Ovary (tissue), 10 donors: ENCODE measurements at places on chromosomes 1 and 21.
A peak's percentile ranks its signal among the peaks of the same experiment; 100 is the strongest.

DNA sequence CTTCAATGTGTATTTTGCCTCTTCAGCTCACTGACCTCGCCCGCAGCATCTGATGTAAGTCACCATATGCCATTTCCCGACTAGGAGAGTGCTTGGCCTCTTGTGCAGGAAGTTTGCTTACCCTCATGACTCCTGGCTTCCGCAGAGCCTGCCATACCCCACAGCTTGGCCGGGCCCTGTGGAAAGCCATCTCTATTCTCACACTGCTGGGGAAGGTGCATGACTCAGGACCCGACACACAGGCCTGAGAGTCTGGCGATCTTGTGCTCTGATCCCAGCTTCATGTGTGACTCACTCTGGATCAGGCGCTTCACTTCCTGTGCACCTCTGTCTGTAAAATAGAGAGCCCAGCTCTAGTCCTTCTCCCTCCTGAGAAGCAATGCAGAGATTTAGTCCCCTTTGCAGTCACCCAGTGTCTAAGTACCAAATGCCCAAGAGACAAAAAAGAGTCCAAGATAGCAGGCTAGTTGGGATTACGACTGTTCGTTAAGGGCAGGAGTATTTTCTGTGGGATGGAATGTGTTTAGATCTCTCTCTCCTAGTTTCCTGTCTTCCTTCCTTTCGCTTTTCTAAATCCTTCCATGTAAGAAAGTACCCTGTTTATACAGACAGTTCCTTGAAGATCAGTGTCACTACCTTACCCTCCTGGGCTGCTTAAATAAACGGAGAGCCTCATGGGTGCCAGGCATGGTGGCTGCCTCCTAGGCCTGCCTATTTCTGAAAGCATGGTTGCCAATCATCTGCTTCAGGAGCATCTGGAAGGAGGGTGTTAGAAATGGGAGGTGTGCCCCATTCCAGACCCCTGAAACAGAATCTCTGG is 62.8 kb upstream of the KIF26B start:
- DNase-seq: peak; percentile 41
- no peaks in the 10 kb centered on the region for H3K27me3 ChIP-seq
- no peaks in the 10 kb centered on the region for H3K36me3 ChIP-seq
- no peak overlapping the region for H3K4me3 ChIP-seq
- peaks cover 4% of the 10 kb centered on the region for H3K4me1 ChIP-seq
- no peak overlapping the region for H3K27ac ChIP-seq

DNA sequence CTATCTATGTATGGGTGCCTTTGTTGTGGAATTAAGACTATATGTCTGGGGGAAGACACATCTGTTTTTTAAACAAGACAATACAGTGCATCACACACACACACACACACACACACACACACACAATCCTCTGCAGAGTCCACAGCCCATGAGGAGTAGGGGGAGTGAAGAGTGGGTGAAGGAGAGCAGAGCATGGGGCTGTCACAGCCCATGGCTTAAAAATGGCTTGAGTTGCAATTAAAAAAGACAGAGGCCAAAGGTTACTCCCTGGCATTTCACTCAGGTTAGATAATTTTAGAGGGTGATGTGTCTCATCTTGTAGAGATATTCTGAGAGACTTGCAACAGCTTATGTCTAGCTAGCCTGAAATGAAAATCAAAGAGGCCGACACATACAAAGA is 176.5 kb upstream of the PLXNA2 start:
- no peak overlapping the region for H3K4me3 ChIP-seq
- DNase-seq: no peak
- no peak overlapping the region for H3K27ac ChIP-seq
- H3K27me3 ChIP-seq: no peaks in the 10 kb centered on the region
- no peaks in the 10 kb centered on the region for H3K4me1 ChIP-seq

GRCh38 chr1:244089561-244089960 is 38.5 kb downstream of the ZBTB18 start:
- no peaks in the 10 kb centered on the region for H3K36me3 ChIP-seq
- no peaks in the 10 kb centered on the region for H3K4me1 ChIP-seq
- no peak for DNase-seq
- no peak overlapping the region for H3K27ac ChIP-seq
- no peaks in the 10 kb centered on the region for H3K27me3 ChIP-seq

GRCh38 chr1:226223157-226223785 is at the start of gene MIXL1:
Gene MIXL1 (plus strand): TSS chr1:226223664. CDS start chr1:226223682, 18 bp downstream.
- no peaks in the 10 kb centered on the region for H3K36me3 ChIP-seq
- no peak within 1 kb of the TSS for H3K27ac ChIP-seq
- H3K4me1 ChIP-seq: peaks cover 1% of the 10 kb centered on the region
- H3K4me3 ChIP-seq: peak within 1 kb of the TSS; percentile 20
- DNase-seq: no peak
- no peaks in the 10 kb centered on the region for H3K27me3 ChIP-seq

- no peak overlapping the region for H3K4me3 ChIP-seq
- H3K27me3 ChIP-seq: no peaks in the 10 kb centered on the region
- peak; percentile 70 for DNase-seq
- peaks cover 2% of the 10 kb centered on the region for H3K4me1 ChIP-seq
These were observed 76.4 kb downstream of the FHAD1 start for GRCh38 chr1:15323351-15323988.

DNA sequence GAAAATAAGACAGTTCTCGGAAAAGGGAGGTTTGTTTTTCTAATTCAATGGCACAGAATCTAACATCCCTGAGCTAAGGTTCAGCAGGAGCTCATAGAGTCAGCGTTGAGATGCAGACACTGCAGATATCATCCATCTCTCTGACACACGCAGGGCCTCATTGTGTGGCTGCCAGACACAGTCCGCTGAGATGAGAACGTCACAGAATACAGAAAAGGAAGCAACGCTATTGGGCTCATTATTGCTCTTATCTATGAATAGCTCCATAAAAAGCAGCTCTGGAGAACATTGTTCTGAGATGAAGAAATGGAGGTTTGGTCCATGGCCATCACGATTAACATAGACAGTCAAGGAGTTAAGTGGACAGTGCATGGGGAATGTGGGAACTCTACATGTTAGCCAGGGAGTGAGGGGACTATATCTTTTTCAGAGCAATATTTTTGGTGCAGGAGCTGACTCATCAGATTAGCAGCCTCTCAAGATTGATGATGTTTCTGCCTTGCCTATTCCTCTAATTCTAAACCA is 771.6 kb upstream of the CXADR start:
- H3K4me1 ChIP-seq: peaks cover 7% of the 10 kb centered on the region
- H3K36me3 ChIP-seq: no peaks in the 10 kb centered on the region
- no peaks in the 10 kb centered on the region for H3K27me3 ChIP-seq
- peak overlapping the region; percentile 64 for H3K27ac ChIP-seq

DNA sequence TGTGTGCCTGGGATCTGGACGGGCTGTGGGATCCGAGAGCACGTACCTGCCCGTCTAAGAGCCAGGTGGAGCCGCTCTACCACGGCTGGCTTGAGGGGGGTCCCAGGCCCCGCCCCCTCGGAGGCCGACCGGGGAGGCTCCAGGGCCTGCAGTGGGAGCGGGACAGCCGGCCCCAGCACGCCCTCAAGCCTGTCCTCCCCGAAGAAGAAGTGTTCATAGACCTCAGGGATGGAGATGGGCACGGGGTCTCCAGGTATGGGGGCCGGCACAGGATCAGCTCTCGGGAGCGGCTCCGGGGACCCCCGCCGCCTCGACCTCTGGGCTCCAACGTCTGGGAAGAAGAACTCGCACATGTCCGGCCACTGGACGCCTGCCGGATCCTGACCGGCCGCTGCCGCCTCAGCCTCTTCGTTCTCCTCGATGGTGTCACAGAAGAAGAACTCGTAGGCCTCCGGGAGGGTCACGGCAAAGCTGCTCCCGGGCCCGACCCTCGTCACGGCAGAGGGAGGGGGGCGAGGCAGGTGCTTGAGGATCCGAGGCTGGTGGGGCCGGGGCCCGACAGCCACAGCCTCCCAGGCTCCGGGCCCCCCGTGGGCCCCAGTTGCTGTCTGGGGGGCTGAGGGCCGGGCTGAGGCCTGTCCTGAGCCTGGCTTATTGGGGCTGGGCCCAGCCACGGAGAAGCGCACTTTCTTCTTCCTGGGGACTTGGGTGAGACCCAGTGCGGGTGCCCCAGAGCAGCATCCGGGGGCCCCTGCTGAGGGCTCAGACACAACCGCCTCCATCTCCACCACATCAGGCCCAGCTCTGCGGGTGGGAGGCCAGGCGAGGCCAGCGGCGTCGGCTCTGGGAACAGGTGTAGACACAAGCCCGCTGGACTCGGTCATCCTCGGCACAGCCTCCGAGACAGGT is 2.8 kb downstream of the PERM1 start:
- H3K36me3 ChIP-seq: no peaks in the 10 kb centered on the region
- H3K4me3 ChIP-seq: no peak overlapping the region
- no peaks in the 10 kb centered on the region for H3K27me3 ChIP-seq
- peak; percentile 15 for DNase-seq

DNA sequence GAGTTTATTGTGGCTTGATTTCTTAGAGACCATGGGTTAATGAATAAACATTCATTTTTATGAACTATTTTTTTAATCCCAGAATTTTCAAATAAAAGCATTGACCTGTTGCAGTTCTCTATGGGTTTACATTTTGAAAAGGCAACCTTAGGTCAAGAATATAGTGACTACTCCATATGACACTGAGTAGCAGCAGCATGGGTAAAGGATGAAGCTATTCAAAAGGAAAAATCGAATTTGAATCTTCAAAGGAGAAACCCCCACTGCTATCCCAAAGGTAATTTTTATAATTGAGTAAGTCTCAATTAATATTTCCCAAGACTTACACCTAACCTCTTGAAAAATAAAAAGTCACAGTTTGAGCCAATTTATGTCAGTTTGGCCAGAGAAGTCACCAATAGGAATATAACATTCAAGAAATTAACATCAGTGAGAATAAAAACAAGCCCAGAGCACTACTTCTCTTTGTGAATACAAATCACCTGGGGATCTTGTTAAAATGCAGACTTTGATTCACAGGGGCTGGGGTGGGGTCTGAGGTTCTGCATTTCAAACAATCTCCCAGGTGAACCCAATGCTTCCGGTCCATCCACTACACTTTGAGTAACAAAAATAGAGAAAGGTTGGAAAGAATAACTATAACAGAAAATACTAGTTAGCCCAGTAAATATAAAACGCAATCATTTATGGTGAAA is 39.8 kb downstream of the USP1 start:
- no peaks in the 10 kb centered on the region for H3K4me1 ChIP-seq
- DNase-seq: no peak
- no peak overlapping the region for H3K27ac ChIP-seq
- no peak overlapping the region for H3K4me3 ChIP-seq
- no peaks in the 10 kb centered on the region for H3K36me3 ChIP-seq

DNA sequence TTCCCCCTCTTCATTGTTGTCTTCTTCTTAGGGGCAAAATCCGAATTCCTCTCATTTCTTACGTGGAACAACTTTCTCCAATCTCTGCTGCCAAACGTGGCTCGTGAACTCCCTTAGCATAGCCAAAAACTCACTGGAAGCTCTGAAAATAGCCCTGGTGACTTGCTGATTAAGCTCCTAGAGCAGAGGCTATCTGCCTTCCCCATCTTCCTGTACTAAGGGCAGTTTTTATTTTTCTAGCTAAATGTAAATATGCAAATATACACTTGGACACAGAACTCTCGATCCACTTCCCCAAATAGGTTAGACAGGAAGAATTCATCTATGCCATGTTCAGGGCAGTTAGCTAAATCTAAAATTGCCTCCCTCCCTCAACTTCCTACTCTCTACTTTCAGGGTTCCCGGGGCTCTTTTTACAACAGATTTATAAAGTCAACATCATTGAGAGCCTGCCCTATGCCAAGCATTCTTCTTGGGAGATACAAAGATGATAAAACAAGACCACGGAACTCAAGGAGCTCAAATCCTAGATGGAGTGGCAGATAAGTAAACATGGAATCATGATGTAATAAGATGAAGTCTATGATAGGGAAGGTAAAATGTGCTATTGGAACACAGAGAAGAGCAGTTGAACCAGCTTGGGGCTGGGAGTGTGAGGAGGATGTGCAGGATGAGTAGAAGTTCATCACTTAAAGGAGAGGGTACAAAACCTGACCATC is 59.4 kb upstream of the FMOD start:
- no peak overlapping the region for H3K4me3 ChIP-seq
- no peaks in the 10 kb centered on the region for H3K36me3 ChIP-seq
- no peak overlapping the region for H3K27ac ChIP-seq
- DNase-seq: no peak

- H3K36me3 ChIP-seq: no peaks in the 10 kb centered on the region
- no peak overlapping the region for H3K27ac ChIP-seq
- H3K4me1 ChIP-seq: no peaks in the 10 kb centered on the region
- no peaks in the 10 kb centered on the region for H3K27me3 ChIP-seq
- no peak for DNase-seq
- no peak overlapping the region for H3K4me3 ChIP-seq
These were observed 108.7 kb downstream of the ZNF281 start for GRCh38 chr1:200301152-200301551.

DNA sequence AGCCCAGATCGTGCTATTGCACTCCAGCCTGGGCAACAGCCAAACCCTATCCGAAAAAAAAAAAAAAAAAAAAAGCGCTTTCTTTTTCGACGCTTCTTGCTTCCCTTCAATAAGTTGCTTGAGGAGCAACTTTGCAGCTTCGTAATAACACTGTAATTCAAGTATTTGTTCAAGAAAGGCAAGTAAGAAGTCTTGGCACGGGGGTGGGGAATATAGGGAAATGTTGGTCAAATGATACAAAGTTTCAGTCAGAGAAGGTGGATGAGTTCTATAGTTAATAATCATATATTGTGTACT is 871 bp upstream of the PSMA5 start:
- H3K36me3 ChIP-seq: no peaks in the 10 kb centered on the region
- no peak overlapping the region for H3K27ac ChIP-seq
- H3K4me1 ChIP-seq: peaks cover 3% of the 10 kb centered on the region
- peak overlapping the region; percentile 74 for H3K4me3 ChIP-seq
- no peak for DNase-seq

DNA sequence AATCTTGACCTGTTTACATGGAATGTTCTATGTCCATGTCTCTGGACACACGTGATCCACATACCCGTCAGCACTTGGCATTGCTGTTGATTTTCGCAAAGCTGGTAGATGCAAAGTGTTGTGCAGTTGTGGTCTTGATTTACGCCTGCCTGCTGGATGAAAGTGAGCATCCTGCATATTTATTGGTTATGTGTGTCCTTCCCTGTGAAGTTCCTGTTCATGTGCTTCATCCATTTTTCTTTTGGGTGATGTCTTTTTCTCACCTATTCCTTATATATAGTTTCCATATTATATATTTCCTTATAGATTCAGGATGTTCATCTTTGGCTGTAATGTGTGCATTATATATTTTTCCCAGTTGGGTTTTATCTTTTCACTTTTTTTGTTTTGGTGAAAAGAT is 6.5 kb downstream of the AGPAT3 start:
- H3K27ac ChIP-seq: no peak overlapping the region
- no peaks in the 10 kb centered on the region for H3K36me3 ChIP-seq
- DNase-seq: no peak
- H3K27me3 ChIP-seq: no peaks in the 10 kb centered on the region
- no peak overlapping the region for H3K4me3 ChIP-seq

DNA sequence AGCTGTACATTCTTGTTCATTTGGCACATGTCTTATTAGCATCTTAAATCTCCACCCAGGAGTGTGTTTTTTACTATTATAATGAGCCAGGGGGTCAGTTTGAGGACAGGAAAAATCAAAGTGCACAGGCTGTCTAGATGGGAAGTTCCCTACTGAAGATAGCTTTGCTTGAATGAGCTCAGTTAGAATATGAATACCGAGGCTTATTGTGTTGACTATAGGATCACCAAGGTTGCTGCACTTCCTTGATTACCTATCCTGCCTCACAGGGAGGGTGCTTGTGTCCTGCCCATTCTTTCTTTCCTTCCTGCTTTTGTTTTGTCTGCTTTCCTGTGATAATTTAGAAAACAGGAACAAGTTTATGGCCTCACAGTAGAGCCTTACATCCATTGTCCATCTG is 16.3 kb downstream of the PHGDH start:
- no peaks in the 10 kb centered on the region for H3K27me3 ChIP-seq
- H3K4me1 ChIP-seq: no peaks in the 10 kb centered on the region
- DNase-seq: no peak
- no peaks in the 10 kb centered on the region for H3K36me3 ChIP-seq

GRCh38 chr1:92854101-92854785 is 22.4 kb downstream of the RPL5 start:
- no peak overlapping the region for H3K4me3 ChIP-seq
- H3K36me3 ChIP-seq: no peaks in the 10 kb centered on the region
- no peak for DNase-seq
